Fibroblast of skin of left biceps (primary cell): ENCODE measurements at places on chromosomes 6 and 20.
A peak's percentile ranks its signal among the peaks of the same experiment; 100 is the strongest.

DNA sequence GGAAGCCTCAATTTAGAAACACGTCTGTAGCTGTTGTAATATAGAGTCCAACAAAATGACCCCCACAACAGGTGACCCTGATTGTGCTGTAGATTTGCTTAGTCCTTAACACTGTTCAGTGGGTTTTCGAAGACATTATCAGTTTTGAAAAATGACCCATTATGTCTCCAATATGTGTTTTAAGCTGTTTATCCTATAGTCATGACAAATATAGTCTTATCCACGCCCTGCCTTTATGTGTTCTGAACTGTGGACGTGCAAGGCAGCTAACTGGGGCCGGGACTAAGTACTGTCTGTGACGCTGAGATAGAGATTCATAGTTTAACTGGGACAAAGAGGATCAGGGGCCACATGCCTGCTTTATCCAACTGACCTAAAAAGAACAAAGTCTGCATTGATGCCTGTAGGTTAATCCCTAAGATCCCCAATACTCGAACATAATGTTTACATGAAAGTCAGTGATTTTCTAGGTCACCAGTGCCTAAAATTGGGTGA is 192.4 kb downstream of the CD83 start:
- DNase-seq = no peak

DNA sequence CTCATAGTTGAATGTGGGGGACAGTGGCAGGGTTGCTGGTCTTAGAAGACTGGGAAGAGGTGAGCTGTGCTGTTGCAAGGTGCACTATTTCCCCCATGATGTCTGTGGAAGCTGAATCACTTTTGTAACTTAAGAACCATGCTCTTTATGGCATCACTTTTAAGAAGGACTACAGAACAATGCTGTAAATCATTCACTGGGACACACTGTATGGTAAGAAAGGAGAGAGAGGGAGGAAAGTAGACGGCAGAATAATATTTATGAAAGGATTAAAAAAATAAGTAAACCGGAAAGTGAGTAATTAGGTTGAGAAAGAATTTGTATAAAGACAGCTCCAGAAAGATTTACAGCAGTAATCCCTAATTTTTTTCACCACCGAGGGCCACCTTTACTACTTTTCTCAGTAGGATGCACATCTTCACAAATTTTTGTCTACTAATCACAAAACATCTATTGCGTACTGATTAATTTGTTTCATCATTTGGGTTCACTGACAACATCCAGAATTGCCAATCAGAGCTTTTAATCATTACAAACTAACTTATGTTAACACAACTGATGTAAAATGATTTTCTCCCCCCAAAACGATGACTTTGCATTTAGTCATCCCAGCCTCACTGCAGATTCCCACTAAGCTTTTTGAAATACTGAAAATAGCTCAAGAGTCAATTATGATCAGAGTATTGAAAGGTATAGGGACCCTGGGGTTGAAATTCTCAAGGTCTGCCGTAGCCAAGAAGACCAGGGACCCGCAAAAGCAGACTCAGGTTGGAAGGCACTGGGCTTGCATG is 560.7 kb upstream of the NOX3 start:
- no peak for DNase-seq

- no peak for DNase-seq
Measured at GRCh38 chr20:57075181-57075580, 191.3 kb downstream of the BMP7 start.

DNA sequence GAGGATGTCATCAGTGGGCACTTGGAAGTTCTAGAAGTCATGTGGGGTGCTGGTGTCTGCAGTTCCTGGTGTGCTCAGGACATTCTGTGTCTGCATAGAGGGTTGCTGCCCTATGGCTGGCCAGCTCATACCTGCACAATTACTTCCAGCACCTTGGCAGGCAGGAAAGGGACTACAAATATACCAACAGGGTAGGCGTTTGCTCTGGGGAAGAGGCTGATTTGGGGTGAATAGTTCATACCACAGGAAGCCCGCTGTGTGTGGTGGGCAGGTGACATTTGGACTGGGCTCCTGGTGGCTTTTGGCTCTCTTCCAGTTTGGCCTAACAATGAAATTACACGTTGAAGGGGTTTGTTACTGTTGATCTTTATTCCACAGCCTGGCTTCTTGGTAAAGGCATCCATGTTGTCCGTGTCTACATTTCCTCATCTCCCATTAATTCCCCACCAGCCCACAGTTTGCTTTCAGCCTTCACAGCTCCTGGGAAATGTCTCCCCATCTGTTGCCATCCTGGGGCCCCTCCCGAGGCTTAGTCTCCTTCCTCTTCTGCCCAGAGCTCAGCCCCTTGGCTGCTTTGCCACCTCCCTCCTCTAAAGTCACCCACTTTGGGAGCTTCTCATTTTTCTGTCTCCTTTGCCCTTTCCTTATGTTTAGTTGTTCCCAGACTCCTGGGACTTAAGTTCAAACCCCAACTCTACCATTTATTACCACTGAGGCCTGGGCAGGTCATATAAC is 88.1 kb downstream of the RSPH3 start:
- no peak for DNase-seq

DNA sequence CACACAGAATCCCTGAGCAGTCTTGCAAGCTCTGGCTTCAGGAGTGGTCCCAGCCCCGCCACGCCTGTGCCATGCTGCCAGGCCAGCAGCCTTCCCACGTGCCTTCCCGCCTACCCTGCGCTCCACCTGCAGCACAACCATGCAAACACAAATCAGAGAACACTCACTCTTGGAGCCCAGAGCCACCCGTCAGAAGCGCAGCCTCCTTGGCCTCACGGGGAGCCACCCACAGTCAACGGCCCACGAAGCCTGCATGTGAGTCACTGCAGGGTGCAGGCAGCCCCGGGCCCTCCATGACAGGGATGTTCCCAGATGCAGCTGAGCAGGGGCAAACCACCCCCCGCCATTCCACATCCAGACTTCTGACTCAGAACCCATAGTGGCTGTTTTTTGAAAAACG is 217.0 kb downstream of the DLL1 start:
- DNase-seq = no peak

DNA sequence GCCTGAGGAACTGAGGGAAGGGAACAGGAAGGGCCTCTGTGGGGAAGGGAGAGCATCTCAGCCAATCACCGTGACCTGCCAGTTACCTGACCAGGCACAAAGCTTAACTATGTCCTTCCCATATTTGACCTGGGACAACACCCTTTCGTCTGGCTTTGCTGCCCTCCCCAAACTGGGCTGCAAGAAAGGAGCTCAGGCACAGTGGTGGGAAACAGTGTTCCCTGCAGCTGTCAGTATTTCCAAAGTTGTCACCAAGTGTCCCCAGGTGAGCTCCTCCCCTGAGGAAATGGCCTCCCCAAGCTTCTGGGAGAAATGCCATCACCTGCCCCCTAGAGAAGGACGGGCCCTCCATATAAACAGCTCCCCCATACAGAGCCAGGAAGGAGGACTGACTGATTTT is 17.9 kb downstream of the NCR2 start:
- DNase-seq = no peak

DNA sequence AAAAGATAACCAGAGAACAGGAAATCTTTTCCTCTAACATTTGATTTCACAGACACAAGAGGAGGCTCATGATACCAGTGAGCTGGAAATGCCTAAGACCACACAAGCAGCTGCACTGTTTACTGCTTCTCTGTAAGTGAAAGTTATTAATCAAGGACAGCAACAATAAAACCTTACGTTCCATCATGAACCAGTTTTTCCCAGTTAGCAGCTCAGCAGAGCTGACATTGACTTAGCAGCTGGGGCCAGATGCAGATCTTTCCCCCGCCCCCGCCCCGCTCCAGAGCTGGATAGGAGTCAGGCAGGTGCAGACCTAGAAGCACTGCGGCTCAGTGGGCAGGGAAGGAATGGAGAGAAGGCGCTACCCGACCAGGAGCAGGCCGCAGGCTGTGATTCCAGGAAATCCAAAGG is 275.2 kb downstream of the GMDS start:
- DNase-seq = no peak

DNA sequence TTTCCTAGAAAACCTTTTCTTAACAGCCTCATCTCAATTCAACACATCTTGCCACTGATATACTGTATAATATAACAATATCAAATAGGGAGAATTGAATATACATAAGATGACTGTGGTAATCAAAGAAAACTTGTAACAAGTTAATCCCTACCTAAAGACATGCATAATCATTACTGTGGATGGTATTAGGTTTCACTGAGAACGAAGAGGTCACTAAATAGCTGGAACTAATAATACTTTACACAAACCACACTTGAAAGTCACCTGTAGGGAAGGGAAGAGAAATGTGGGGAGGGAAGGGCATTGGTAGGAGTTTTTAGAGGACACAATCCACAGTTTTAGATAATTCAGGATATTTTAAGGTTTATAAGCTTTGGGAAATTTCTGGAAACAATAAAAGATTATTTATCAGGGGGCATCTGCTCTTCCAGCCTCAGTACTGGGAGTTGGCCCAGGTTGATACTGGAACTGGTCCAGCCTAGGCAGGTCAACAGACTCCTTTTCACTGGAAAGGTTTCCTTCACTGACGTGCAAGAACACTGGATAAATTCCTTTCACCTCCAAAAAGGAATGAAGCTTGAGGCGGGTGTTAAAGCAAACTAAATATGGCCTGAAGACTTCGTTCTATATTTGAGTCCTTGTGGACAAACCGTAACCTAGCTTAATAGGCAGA is 44.0 kb downstream of the MAP7 start:
- no peak for DNase-seq

GRCh38 chr6:159038914-159039884 is 5.6 kb downstream of the TAGAP start:
- DNase-seq = peak; percentile 6

- no peak for DNase-seq
Measured at GRCh38 chr6:123589317-123589716, 47.4 kb downstream of the TRDN start.

- DNase-seq = no peak
Measured at GRCh38 chr6:137051790-137052472, 7.2 kb upstream of the IL20RA start.

GRCh38 chr6:63349401-63349800 is 29.6 kb upstream of the LGSN start:
- DNase-seq = no peak

GRCh38 chr6:42450477-42451332 is 1.0 kb downstream of the TRERF1 start:
- no peak for DNase-seq
